Activated naive CD8-positive, alpha-beta T cell treated with anti-CD3 and anti-CD28 coated beads for 36 hours (primary cell): ENCODE measurements at places on chromosomes 1 and 21. TPM values are rescaled to one million over a fixed set of nuclear protein-coding genes. Genes with fewer than 3 reads are reported as not detected.

The CHAF1B gene
- 35.6 TPM for total RNA-seq

The BNIPL gene
- 0.52 TPM for total RNA-seq

The RHD gene
- not detected for total RNA-seq

The RAB25 gene
- 0.64 TPM for total RNA-seq

The ETV3L gene
- total RNA-seq, result not detected

The ZNF648 gene
- not detected for total RNA-seq

The ATXN7L2 gene
- 15.6 TPM for total RNA-seq

The PGBD5 gene
- total RNA-seq, result not detected

The ZNF684 gene
- total RNA-seq, result 4.7 TPM

The GJB5 gene
- total RNA-seq, result not detected

The PPIAL4G gene
- not detected for total RNA-seq

The SELL gene
- 111 TPM for total RNA-seq

The IFI44 gene
- total RNA-seq, result 45.2 TPM

The RCC1 gene
- total RNA-seq, result 138 TPM

The RUNX3 gene
- 144 TPM for total RNA-seq
